ENCODE measurements at places on chromosomes 6 and 20. TPM values are rescaled to one million over a fixed set of nuclear protein-coding genes. Genes with fewer than 3 reads are reported as not detected.

GRCh38 chr20:41436679-41437078, 70.1 kb upstream of the EMILIN3 start:
- no peak overlapping the region for H3K27ac ChIP-seq
- H3K4me3 ChIP-seq: no peak overlapping the region
- DNase-seq: no peak
- peaks cover 52% of the 10 kb centered on the region for H3K36me3 ChIP-seq
- H3K4me1 ChIP-seq: no peaks in the 10 kb centered on the region

DNA sequence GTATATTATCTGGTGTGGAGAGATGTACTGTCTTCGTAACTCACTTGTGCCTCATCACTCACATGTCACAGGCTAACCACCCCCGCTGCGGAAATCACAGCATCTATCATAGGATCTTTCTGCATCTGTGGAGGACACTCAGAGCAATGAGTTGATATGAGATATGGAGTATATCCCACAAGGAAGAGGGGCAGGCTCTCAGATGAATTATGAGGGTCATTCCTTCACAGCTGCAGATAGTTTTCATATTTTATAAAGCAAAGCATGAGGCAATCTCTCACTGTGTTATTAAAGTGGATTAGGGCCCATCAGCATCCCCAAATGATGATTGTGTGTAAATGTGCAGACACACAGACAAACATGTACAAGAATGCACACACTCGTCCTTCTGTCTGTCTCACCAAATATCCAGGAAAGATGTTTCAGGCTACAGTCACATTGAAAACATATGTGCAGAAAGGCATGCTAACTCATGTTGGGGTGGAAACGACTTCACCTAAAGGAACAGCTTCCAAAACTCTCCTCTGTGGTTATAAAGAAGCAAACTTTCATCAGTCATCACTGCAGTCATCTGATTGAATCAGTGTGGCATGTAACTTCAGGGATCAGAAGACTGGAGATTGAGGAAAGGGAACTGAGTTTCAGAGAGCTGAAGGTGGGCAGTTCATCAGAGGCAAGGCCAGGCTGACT, 164.7 kb downstream of the FOXC1 start:
- no peak overlapping the region for H3K4me3 ChIP-seq
- no peak overlapping the region for H3K27ac ChIP-seq
- H3K27me3 ChIP-seq: no peaks in the 10 kb centered on the region

GRCh38 chr6:136895901-136896300, 26.2 kb upstream of the SLC35D3 start:
- no peaks in the 10 kb centered on the region for H3K4me1 ChIP-seq
- peaks cover 7% of the 10 kb centered on the region for H3K36me3 ChIP-seq
- no peaks in the 10 kb centered on the region for H3K27me3 ChIP-seq
- DNase-seq: no peak

Gene SLC22A1
- not detected for total RNA-seq

Gene TCP11
- total RNA-seq: not detected

Gene GTSF1L
- not detected for total RNA-seq

Gene ENPP1
- 3.4 TPM for total RNA-seq
